Body of pancreas (tissue), 4 donors: ENCODE measurements at places on chromosomes 2 and 18.
A peak's percentile ranks its signal among the peaks of the same experiment; 100 is the strongest.

- DNase-seq: no peak
Measured at GRCh38 chr2:241568726-241569125, 10.2 kb downstream of the BOK start.

- DNase-seq: no peak
Measured at GRCh38 chr18:46098616-46098933, 479 bp upstream of the ATP5F1A start.

GRCh38 chr18:74399091-74399887 is 57.8 kb downstream of the DIPK1C start:
- no peak for DNase-seq

DNA sequence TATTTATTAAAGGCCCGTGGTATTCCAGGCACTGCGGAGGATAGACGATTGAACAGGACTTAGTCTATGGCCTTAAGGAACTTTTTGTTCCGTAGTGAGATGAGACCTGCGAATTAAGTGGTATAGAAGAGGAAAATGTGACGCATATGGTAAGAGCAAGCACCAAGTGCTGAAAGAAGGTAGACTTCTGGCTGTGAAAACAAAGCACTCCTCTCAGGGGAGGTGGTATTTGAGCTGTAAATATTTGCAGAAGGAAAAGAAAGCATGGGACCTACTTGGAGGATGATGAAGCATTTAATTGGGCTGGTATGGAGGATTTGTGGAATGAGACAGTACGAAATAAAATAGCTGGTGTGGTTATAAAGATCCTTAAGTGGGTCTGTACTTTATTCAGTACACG is 62.5 kb downstream of the GPR39 start:
- DNase-seq: no peak

DNA sequence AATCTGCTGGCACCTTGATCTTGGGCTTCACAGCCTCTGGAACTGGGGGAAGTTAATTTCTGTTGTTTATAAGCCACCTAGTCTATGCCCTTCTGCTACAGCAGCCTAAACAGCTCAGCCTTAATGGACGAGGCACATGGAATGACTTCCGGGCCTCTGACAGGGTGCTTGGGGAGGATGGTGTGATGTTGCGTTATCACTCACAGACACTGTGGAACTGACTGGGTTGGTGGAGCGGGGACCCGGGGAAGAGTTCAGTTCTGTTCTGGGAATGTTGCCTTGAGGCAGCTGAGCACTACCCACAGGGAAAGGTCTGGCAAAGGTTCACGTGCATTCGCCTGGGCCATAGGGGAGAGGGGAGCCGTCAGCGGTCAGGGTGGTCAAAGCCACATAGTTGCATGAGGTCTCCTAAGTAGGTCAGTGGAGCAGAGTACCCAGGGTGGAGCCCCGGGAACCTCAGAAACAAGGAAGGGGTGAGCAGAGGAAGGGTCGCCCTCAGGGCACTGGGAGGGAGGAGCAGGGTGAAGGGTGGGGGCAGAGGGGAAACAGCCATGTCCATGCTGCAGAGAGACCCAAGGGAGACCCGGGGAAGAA is 36.2 kb downstream of the LRRFIP1 start:
- no peak for DNase-seq

GRCh38 chr2:134190807-134191203 is 63.1 kb upstream of the MGAT5 start:
- no peak for DNase-seq

- peak; percentile 20 for DNase-seq
Measured at GRCh38 chr2:148926291-148926961, 51.4 kb downstream of the KIF5C start.

DNA sequence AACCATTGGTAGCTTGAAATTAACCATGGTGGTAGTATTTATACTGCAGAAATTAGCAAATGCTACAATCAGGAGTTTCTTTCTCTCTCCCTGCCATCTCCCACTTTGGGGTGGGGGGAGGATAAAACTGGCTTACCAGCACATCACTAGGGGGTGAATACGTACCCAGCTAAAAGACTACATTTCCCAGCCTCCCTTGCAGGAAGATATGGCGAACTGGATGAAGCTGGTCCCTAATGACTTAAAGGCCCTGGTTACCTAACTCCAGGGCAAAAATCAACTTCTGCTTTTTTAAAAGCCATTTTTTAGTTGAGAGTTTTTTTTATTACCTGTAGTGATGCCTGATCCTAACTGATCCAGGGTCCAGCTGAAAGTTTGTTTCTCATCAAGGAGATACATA is 70.3 kb upstream of the RAB12 start:
- DNase-seq: no peak

DNA sequence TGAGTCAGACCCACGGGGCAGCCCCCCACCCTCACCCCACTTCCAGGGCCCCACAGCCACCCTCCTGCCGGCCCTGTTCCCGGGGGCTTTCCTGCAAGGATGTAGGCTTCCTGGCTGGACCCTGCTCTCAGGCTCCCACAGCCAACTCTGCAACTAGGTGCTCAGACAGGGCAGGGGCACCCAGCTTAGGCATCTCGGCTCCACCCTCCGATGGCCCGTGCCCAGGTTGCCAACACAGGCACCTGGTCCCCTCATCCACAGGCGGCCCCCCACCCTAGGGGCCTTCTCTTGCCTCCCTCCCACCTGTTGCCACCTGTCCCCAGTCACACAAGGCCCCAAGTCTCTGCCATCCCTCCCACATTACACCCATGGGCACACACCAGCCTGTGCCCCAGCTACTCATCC is 34.6 kb downstream of the HS6ST1 start:
- no peak for DNase-seq

- DNase-seq: peak; percentile 5
Measured at GRCh38 chr2:164015328-164016123, 279.7 kb upstream of the FIGN start.

DNA sequence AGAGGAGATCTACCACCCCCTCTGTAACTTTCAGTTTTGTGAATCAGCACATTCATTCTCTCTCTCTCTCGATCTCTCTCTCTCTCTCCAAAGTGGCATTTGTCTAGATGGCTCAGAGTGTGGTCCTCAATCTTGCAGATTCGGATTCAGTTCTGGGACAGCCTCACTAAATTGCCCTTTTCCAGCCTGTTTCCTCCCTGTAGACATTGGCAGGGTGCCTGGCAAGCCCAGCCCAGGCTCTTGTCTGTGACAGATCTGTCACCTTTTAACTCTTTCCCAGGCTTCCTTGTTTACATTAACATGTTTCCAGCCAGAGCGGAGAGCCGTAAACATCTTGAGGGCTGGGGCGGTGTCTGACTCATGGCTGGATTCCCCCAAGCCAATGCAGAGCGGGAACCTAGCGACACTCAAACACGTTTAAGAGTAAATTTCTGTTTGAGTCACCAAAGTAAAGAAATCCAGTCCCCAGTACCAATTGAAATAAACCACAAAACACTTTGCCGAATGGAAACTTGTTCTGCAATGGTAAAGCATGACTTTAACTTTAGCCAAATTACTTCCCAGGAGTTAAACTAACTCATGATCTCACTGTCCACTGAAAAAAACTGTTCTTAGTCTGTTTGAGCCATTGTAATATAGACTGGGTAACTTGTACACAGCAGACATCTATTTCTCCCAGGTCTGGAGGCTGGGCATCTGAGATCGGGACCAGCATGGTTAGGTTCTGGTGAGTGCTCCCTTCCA is 6.6 kb upstream of the CYP27C1 start:
- peak; percentile 56 for DNase-seq

DNA sequence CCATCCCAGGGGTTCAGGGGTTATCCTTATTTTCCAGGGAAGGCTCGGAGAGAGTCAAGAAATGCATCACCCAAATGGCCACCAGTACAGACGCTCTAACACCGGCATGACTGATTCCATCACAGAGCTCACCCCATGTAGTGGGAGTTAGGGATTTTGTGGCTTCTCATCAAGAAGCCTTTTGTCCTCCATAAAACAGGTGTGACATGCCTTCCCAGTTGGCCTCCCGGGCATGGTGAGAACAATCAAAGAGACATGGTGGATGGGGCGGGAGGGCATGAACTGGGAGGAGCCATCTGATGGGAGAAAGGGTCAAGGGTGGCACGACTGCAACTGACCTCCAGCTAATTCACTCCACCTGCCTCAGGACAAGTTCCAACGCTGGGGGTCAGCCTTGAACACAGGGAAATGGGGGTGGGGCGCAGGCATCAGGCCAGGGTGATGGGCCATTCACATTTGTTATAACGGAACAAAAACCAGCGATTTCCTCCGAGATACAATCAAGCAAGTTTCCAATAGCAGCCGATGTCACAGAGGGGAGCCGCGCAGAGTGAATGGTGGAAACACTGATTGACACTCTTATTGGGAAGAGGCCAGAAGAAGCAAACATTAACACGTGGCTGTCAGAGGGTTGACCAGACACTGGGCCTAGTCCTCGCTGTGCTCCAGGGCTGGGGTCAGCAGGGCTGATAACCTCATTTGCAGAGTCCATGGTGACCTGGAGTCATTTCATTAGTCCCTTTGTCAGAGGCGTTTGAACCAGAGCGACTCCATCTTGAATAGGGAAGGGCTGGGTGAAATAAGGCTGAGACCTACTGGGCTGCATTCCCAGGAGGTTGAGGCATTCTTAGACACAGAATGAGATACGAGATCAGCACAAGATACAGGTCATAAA is 80.5 kb upstream of the HPCAL1 start:
- no peak for DNase-seq

DNA sequence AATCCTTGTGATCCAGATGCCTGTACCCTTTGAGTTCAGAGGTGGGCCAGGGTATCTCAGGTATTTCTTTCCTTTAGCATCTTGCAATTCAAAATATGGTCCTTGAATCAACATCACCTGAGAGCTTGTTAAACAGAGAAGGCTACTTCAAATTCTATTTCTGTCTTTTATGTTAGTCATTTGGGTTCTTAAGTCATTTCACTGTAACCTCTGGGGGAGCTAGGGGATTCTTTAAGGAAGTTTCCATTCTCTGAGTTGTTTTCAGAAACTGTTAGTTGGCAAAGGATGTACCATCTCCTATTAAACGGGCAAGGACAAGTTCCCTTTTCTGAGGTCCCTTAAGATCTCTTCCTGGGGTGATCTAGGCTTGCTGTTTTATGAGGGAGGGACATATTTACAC is 16.6 kb downstream of the CFLAR start:
- DNase-seq: no peak

- DNase-seq: no peak
Measured at GRCh38 chr2:144137705-144138428, 382.1 kb downstream of the ZEB2 start.

- DNase-seq: no peak
Measured at GRCh38 chr2:179952658-179953057, 54.4 kb downstream of the CWC22 start.

DNA sequence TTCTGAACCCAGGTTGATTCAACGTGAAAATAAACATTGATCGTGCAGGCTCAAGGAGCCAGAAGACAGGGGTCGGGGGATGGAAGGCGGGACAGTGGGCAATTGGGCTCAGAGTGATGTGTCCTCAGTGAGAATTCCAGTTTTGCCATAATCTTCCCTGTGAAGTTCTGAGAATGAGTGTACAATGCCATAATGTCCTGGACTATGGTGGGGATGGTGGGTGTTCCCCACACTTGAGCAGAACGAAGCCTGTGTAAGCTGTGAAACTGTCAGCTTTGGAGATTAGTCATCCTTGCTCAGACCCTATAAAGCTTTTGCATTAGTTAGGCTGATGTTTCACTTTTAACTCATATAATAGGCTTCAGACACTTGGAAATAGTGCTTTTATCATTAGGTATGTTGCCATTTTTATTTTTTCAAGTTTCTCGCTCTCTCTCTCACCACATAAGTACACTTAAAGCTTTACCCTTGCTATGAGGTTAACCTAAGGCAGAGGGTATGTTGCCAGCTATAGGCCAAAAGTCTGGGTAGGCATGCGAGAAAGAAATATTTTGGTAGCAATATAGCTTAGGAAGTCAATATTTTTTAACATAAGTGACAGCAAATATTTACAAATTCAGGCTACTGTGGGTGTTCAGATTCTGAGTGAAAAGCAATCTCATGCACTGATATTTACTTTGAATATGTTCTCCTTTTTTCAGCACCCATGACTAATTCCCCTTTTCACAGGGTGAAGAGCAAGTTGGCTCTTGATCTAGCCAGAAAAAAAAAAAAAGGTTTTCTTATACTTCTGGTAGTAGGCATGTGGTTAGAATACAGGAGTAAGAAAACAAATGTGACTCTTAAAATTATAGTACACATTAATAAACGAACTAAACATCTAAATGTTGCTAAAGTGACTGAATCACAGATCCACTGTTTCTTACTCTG is 47.2 kb downstream of the CDC42EP3 start:
- no peak for DNase-seq

GRCh38 chr2:217887841-217888701 is 114.7 kb downstream of the TNS1 start:
- DNase-seq: peak; percentile 34

GRCh38 chr2:88281302-88282217 is 111.4 kb downstream of the THNSL2 start:
- no peak for DNase-seq

DNA sequence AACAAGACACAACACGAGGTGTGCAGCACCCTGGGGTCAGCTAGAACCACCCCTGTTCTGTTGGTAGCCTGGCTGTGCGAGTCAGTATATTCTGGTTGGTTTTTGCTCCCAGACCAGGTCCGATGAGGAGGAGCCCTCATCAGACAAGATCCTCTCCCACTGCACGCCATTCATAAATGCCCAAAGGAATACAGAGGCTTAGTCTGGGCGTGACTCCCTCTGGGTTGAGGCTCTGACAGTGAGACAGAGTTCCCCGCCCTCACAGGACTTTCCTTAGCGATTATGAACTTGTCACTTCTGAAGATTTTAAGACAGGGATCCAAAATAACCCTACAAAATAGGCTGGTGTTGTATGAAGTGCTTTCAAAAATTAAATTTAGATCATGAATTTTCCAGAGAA is 85.5 kb upstream of the MC2R start:
- no peak for DNase-seq

- DNase-seq: no peak
Measured at GRCh38 chr2:73022024-73022568, 49.4 kb downstream of the SFXN5 start.

- peak; percentile 38 for DNase-seq
Measured at GRCh38 chr2:42567806-42568400, 529 bp upstream of the MTA3 start.

GRCh38 chr2:157866666-157867642 is 9.2 kb downstream of the ACVR1 start:
- no peak for DNase-seq

DNA sequence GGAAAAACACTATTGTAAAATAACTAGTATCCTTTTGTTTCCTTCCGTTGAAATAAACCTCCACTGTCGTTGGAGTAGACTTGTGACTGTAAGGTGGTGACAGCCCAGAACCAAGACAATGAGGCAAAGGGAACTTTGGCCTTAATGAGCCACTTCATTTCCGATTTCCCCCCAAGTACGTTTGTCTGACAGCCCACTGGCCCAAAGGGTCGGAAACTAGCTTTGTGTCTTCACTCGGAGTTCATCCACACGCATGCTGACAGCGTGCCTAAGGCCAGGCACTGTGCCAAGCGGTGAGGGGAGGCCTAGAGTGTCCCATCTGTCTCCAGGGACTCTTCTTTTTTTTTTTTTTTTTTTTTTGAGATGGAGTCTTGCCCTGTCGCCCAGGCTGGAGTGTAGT is 21.0 kb downstream of the HJURP start:
- DNase-seq: no peak

GRCh38 chr18:11994703-11995444 is 13.6 kb downstream of the IMPA2 start:
- no peak for DNase-seq

GRCh38 chr2:70895998-70896764 is 39.5 kb upstream of the ATP6V1B1 start:
- DNase-seq: no peak
